ENCODE measurements at places on chromosomes 3 and 15.

DNA sequence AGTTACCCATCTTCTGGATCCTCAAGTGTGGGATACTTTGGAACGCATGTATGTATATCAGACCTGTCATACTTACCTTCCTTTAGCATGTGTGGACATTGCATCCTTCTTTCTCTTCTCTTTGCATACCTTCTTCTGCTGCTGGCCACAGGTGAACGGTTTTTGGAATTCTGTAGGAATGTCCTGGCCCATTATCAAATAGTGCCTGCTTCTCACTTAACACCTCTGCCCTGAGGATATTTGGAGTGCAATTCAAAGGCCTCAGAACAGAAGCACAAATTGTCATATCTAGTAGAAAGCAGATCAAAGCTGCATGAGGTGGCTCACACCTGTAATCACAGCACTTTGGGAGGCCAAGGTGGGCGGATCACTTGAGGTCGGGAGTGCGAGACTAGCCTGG lies 34.1 kb upstream of the UACA start:
- H3K36me3 ChIP-seq: no peaks in the 10 kb centered on the region
- H3K27me3 ChIP-seq: no peaks in the 10 kb centered on the region
- DNase-seq: no peak
- no peaks in the 10 kb centered on the region for H3K4me1 ChIP-seq

DNA sequence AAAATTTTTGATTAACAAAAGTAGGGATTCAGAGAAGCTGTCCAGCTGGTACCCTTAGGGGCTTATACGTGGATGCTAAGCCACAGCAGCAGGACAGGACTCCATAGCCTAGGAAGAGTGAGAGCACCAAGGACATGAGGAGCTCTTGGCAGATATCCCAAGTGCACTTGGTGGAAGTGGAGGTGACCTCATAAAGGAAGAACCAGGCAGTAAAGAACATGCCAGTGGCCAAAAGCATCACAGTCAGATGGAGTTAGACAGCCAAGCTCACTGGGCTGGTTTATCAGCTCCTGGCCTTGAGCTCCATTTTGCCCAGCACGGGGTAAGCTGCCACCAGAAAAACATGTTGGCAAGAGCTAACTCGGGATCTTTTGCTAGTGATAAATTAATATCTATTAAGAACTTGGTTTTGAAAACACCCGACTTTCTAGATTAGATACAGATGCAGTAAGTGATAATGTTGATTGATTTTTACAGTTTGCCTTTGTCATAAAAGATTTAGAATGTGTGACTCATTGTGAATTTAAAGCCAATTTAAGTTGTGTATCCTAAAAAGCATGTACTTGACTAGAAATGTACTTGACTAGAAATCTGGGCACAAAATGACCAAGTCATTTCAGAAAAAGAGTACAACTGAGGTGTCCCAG lies 108.0 kb downstream of the CMSS1 start:
- H3K27ac ChIP-seq: no peak overlapping the region
- H3K27me3 ChIP-seq: no peaks in the 10 kb centered on the region
- no peaks in the 10 kb centered on the region for H3K4me1 ChIP-seq
- DNase-seq: no peak
- no peak overlapping the region for H3K4me3 ChIP-seq

GRCh38 chr3:29609328-29609811 lies 328.5 kb downstream of the RBMS3 start:
- H3K27ac ChIP-seq: no peak overlapping the region
- DNase-seq: no peak
- no peaks in the 10 kb centered on the region for H3K27me3 ChIP-seq
- no peaks in the 10 kb centered on the region for H3K36me3 ChIP-seq
- no peaks in the 10 kb centered on the region for H3K4me1 ChIP-seq
- H3K4me3 ChIP-seq: no peak overlapping the region

DNA sequence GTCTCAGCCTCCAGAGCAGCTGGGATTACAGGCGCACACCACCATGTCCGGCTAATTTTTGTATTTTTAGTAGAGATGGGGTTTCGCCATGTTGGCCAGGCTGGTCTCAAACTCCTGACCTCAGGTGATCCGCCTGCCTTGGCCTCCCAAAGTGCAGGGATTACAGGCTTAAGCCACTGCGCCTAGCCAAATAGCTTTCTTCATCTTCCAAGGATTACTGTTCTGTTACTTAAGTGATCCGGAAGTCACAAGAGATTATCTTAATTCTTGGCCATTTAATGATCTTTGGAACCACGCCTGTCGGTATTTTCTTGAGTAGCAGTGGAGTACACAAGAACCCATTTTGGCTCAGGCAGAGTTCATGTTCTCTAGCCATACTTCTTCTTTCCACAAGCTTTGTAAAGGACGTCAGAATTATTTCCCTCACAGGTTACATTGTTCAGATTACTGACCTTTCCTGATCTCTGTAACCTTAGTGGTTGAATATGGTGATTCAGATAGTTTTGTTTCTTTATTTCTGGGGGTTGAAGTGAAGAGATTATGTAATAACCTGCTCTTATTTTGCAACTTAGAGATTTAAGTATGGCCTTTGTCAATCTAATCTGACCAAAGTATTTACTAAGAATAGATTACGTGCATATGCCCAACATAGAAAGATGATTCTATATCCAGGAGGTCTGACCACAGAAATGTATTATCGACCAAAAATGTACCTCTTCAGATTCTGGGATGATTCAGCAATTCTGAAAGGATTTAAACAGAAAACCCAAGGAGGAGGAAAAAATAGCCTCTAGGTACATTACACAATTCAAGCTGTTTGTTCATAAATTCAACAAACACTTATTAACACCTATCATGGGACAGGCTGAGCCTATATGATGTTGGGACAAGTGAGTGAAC lies 132.2 kb downstream of the GREM1 start:
- H3K4me3 ChIP-seq: no peak overlapping the region
- H3K36me3 ChIP-seq: no peaks in the 10 kb centered on the region
- no peaks in the 10 kb centered on the region for H3K4me1 ChIP-seq
- no peak for DNase-seq
- no peak overlapping the region for H3K27ac ChIP-seq
- H3K27me3 ChIP-seq: no peaks in the 10 kb centered on the region

- no peaks in the 10 kb centered on the region for H3K27me3 ChIP-seq
- H3K4me1 ChIP-seq: no peaks in the 10 kb centered on the region
- no peak for DNase-seq
These were observed 211.6 kb upstream of the NR2E3 start for GRCh38 chr15:71598741-71599140.
